Thoracic aorta (tissue), 2 donors: ENCODE measurements at places on chromosomes 6 and 20.

- DNase-seq, result no peak
Observed at GRCh38 chr6:35044761-35045421, 96.2 kb downstream of the TCP11 start.

DNA sequence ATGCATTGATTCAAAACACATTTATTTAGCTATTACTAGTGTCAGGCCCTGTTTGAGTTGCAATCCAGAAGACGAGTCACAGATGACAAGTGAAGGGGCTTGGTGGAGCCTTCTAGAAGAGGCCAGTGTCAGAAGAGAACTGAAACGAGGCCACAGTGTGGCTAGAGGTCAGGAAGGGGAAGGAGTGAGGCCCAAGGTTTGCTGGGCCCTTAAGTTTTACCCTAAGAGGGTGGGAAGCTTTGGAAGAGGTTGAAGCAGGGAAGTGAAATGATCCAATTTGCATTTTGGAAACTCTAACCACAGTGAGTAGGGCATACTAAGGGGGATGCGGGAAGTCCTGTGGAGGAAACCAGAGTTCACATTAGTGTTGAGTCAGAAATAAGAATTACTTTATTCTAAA, 25.0 kb downstream of the TTK start:
- DNase-seq, result no peak

GRCh38 chr6:29965563-29965872, 23.2 kb downstream of the HLA-A start:
- no peak for DNase-seq

GRCh38 chr6:20217891-20218290, 5.6 kb upstream of the MBOAT1 start:
- DNase-seq, result no peak

GRCh38 chr20:34892671-34893070, 16.3 kb downstream of the ACSS2 start:
- no peak for DNase-seq

GRCh38 chr20:1569415-1569881, 11.9 kb upstream of the SIRPD start:
- DNase-seq, result no peak

- no peak for DNase-seq
Observed at GRCh38 chr20:56187534-56188165, 60.9 kb upstream of the MC3R start.

GRCh38 chr6:16735014-16735413, 26.2 kb downstream of the ATXN1 start:
- DNase-seq, result no peak

- no peak for DNase-seq
Observed at GRCh38 chr20:16005021-16005914, 568.0 kb downstream of the KIF16B start.

- no peak for DNase-seq
Observed at GRCh38 chr20:33963751-33964150, 30.0 kb upstream of the RALY start.

DNA sequence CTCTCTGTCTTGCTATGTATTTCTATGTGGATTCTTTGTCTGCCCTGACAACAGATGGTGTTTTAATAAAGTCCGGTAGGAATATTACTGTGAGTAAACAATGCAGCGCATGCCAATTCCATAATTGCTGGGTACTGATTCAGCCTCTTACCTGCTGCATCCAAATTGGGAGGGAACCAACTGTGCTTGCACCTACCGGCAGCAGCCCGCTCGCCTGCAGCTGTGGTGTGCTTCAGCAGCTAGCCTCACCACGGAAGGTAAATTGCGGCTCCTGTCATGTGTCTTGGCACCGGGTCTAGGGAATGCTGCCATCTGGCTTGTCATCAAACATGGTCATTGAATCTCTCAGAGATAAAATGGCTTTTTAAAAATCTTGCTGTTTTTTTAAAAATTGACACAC, 704.8 kb upstream of the SLC35B3 start:
- DNase-seq, result no peak

GRCh38 chr6:105867821-105868220, 218.3 kb upstream of the PRDM1 start:
- no peak for DNase-seq

DNA sequence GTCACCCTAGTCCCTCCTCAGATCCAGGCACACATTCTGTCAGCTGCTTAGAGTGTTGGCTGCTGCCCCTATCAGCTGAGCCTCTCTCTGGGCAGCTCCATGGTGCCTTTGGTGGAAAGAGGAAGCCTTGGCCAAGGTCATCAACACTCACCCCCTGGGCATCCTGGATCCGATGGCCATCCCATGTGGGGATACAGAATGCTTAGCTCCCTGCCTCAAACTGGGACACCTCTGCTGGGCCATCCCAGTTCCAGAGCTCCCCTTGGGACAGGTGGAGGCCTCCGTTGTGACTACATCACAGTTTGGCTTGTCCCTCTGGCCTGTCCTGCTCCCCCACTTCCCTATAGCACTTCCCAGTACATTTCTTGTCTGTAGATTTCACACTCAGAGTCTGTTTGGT, 45.6 kb downstream of the TOX2 start:
- no peak for DNase-seq

DNA sequence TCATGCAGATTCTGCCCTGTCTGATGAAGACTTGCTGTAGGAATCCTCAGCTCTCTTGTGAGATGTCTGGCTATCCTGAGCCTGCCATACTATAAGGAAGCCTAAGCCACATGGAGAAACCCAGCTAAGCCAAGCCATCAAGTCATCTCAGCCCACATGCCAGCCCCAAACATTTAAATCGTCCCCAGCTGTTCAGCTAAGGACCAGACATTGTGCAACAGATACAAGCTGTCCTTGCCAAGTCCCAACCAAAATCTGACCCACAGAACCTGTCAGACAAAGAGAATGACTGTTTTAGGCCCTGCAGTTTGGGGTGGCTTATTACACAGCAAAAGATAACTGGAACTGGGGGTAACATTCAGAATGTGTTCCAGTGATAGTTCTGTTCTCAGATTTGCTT, 36.8 kb upstream of the FOXC1 start:
- no peak for DNase-seq

DNA sequence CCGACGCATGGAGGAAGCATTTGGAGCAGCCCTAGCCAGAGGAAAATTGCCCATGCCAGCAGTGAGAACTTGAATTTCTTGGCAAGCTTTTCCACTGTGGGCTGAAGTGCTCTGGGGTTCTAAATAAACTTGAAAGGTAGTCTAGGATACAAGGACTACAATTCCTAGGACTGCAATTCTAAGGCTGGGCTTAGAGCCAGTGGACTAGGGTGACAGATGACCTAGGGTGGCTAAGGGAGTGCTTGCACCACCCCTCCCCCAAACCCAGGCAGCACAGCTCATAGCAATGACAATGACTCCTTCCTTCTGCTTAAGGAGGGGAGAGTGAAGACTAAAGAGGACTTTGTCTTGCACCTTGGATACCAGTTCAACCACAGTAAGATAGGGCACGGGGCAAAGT, 122.3 kb downstream of the THBS2 start:
- no peak for DNase-seq

GRCh38 chr6:39903656-39904055, 30.6 kb downstream of the MOCS1 start:
- no peak for DNase-seq

DNA sequence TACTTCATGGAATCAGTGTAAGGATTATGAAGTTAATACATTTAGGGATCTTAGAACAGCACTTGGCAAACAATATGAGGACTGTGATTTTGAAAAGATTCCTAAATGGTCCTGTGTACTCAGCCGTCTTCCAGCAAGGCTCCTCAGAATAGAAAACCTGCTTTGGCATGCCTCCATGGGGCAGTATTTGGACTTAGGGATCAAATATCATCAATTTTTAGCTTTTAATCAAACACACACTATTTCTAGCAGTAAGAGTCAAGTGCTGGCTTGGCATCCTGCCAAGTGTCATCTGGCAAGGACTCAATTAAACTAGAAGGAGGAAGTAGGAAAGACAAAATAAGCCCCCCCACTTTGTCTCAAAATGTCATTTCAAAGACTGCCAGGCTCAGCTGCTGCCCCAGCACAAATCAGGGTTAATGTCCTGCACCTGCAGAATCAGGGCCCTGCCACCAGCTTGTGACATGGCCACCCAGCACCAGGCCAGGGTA, 40.8 kb downstream of the IYD start:
- DNase-seq, result no peak

DNA sequence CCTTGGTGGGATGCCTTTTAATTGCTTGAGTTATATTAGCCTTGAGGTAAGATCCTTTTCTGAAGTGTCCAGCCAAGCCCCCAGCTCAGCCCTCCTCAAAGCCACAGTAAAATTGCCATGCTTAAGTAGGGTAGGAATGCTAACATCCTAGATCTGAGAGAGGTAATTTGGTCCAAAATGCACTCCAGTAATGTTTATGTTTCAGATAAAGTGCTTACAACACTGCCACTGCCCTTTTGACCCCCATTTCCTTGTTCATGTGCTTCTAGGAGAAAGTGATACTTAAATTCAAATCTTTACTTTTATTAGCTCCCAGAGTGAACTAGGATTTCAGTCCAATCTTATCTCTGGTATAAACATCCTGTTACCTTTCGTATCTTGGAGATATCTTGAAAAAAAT, 318.0 kb downstream of the BMP2 start:
- DNase-seq, result no peak

DNA sequence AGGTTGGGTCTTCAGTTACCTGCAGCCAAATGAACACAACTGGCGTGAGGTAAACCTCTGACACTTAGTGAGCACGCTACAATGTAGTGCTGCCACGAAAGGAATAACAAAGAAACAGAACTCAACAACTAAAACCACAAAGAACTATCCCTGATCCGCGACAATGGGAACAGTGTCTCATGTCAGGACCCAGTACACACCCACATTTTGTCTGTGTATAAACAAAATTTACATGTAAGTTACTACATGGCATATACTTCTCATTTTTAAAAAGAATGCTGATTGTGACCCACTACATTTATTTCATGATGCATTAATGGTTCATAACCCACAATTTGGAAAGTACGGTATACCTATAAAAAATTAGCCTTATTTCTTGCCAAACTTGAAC, 14.1 kb downstream of the FKBP1A start:
- DNase-seq, result no peak

GRCh38 chr20:36199345-36200257, 36.7 kb upstream of the AAR2 start:
- DNase-seq, result peak; percentile 63

DNA sequence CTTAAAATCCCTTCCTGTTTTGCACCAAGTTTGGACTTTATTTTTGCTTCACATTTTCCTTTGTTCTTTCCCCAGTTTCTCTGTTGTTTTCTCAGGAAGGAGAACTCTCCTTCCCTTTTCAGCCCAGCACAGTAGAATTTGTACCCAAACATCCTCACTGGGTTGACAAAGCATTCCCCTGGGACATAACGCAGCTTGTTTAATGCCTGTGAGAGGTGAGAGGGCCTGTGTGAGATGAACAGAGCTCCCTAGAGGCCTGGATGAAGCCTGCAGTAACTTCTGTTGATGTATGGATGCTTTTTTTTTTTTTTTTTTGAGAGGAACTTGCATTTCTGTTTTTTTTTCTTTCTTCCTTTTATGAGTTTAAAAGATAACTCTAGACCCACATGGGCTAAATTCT, 104.9 kb upstream of the SLC22A23 start:
- no peak for DNase-seq

GRCh38 chr6:18260448-18261106, 3.8 kb downstream of the DEK start:
- no peak for DNase-seq

- DNase-seq, result no peak
Observed at GRCh38 chr6:142740449-142740848, 204.5 kb downstream of the HIVEP2 start.

DNA sequence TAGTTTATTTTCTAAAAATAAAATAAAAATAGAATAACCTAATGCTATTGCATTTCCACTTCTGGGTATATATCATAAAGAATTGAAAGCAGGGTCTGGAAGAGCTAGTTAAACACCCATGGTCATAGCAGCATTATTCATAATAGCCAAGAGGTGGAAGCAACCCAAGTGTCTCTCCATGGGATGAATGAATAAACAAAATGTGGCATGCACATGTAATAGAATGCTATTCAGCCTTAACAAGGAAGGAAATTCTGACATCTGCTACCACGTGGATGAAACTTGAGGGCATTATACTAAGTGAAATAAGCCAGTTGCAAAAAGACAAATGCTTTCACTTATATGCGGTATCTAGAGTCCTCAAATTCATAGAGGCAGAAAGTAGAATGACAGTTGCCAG, 130.8 kb downstream of the TIAM2 start:
- DNase-seq, result no peak
